ENCODE measurements at places on chromosomes 2 and 18.

- DNase-seq = no peak
Observed at GRCh38 chr2:109068811-109069210, 60.2 kb upstream of the SH3RF3 start.

DNA sequence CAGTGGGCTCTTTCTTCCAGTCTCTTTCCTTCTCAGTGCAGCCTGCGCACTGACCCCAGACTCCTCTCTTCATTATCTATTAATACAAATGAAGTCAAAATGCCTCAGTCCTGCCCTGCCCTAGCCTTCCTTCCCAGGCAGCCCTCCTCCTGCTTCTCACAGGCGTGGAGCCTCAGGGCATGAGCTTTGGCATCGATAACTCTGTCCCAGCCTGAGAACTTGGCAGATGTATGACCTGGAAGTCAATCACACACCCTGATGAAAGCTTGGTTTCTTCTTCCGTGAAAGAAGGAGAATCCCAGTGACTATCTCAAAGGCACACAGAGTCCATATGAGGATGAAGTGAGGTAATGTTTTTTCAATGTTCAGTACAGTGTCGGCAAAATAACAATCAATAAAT is 600.7 kb upstream of the ID2 start:
- no peak for DNase-seq

GRCh38 chr2:105649534-105649933 is 95.2 kb upstream of the NCK2 start:
- no peak for DNase-seq

DNA sequence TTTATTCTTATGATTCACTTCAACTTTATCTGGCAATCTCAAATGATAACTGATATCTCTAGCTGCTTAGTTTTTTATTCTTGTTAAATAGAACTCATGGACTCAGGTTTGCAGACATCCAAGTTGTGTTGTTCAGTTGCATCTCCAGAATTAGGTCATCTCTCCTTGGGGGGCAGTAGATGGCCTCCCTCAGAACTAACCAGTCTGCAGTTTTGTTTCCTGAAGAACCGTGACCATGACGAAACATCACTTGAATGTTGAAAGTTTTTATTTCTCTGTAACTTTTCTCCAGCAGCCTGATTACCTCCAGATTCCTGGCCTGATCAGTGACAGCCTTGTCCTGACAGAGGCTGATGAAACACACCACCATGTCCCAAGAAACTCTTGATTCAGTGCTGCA is 321.5 kb downstream of the GALNT13 start:
- no peak for DNase-seq

DNA sequence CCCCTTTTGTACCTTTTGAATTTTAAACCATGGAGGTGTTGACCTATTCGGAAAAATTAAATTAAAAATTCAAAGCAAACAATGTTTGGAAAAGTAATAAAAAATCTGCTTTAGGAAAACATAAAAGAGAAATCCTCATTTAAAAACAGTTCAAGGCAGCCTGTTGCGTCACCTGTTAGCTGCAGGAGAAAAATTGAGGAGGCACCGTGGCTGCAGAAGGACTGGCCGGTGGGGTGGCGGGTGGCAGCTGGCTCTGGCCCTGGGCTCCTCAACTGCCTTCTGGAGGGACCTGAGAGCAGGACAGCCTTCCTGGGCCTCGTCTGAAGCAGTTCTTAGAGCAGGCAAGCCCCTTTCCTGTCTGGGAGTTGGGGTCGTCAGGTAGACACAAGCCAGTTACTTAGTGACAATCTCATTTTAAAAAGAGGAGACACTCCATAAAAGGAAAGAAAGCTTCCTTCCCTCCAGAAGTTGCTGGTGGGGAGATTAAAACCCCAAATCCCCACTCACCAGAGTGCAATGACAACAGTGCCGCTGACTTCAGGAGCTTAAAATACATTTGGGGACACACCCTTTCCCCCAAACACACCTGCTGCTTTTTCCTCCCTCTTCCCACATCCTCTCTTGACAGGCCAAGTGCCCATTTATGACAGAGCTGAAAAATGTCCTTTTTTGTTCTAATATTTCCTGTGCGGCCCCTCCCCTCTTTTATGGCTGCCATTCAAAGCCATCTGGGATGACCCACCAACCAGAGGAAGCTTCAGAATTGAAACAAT is 9.7 kb downstream of the ZBTB7C start:
- DNase-seq = no peak

DNA sequence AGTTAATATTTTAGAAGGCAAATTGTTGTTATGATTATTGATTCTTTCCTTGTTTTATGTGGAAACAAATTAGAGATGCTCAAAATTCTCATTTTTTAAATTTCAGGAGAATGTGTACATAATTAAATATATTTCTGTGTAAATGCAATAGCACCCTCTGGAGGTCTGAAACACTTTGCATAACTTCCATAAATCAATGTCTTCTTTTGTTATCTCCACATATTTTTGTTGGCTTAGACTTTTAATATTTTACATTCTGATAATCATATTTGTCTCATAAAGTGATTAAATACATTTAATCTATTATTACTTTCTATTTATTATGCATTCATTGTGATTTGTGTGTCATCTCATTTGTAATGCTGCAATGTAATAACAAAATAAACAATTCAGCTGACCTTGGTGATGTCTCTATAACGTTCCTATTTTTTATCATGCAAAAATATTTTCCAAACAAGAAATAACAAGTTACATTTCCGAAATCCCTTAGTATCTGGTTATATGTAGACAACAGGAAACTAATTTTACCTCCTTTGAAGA is 201.8 kb upstream of the GALNT5 start:
- DNase-seq = no peak

DNA sequence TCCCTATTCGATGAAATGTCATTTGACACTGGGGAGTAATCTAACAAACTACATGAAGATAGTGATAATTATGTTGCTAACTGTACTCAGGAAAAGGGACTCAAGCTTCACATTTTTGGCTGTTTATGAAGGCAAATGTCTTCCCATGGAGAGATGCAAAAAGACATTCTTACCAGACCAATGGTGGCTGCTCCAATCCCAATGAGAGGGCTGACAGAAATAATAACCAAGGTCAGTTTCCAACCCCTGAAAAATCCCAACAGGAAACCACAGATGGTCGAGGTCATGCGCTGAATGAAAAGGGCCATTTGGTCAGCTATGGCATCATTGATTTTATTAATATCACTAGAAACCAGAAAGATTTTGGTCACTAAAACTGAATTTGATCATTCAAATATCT is 37.6 kb downstream of the ABCB11 start:
- DNase-seq = no peak

DNA sequence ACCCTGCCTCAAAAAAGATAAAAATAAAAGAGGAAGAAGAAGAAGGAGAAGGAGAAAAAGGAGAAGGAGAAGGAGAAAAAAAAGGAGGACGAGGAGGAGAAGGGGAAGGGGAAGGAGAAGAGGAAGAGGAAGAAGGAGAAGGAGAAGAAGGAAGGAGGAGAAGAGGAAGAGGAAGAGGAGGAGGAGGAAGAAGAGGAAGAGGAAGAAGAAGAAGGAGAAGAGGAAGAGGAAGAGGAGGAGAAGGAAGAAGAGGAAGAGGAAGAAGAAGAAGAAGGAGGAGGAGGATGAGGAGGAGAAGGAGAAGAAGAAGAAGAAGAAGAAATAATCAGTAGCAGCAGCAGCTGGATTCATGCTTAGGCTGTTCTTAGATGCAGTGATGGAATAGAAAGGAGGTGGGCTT is 159.7 kb downstream of the TFCP2L1 start:
- no peak for DNase-seq

DNA sequence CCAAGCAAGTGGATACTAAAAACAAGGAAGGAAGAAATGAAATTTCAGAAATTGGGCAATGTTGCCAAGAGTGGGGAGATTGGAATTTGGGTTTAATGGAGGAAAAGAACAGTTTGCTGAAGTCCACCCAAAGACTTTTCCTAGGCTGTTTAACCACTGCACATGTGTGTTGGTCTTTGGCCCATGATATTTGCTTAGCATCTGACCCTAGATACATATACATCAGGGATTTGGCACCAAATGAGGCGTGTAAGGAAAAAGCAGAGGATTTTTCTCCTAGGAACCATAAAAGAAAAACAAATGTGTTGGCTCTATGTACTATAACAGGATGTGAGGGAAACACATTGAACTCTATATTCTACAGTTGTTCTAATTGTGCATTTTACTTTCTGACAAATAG is 80.7 kb upstream of the CD28 start:
- DNase-seq = no peak

DNA sequence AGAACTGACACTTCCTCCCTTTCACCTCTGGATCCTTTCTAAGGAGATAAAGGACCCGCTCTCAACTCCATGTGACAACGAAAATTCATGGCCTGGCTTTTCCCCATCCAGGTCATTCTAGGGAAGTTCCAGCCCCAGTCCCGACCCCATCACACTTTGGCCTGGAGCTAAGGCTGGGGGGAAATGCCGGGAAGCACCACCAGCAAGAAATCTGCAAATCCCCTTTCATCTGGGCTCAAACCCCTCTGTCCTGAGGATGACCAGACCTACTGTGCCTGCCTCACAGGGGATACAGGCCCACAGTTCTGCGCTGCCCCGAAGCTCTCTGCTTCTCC is 1.3 kb downstream of the SIX2 start:
- no peak for DNase-seq

DNA sequence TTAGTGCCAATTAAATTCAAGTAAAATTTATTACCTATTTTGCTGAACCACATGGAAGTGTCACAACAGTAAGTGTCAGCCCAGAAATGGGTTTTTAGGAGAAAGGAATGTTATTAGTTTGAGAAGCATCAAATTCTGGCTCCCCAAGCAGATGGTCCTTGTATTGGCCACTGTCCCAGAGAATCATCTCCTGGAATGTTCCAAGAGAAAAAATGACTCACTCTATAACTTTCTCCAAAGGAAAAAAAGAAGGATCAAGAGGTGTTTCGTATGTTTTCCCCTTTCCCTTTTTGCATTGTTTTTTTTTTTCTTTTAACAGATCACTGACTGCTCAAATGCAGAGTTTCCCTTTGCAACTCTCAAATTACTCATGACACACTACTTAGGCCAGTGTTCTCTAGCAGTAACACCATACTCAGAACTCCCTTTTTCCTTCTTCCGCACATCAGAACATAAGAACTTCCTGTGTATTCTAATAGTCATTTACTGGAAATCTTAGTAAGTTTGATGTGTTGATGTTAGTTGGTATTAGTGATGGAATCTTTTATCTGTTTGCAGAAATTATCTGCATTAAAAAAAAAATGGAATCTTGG is 390.3 kb downstream of the GPD2 start:
- no peak for DNase-seq

DNA sequence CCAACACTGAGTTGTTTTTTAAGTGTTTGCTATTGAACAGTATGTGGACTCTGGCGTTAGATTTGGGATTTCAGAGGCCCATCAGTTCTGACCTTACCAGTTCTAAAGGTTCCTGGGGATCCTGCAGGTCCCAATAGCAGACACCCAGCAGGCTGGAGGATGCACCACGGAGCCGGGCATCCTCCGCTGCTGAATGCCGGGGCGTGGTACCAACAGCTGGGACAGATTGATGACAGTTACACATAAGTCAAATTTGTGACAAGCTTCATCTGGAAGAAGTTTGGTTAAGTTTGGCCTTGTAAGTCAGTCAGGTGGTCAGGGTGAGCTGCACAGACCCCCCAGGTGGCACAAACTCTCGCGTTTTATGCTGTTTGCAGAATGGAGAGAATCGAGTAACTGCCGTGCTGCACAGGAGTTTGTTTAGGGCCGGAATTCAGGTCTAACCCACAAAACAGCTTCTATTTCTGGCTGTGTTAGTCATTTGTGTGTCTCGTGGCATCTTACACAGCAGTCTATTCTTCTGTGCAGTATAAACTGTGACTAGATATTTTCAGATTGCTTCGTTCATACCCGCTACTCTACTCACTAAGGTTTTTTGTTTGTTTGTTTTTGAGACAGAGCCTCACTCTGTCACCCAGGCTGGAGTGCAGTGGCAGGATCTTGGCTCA is 19.2 kb downstream of the CTDP1 start:
- DNase-seq = no peak

DNA sequence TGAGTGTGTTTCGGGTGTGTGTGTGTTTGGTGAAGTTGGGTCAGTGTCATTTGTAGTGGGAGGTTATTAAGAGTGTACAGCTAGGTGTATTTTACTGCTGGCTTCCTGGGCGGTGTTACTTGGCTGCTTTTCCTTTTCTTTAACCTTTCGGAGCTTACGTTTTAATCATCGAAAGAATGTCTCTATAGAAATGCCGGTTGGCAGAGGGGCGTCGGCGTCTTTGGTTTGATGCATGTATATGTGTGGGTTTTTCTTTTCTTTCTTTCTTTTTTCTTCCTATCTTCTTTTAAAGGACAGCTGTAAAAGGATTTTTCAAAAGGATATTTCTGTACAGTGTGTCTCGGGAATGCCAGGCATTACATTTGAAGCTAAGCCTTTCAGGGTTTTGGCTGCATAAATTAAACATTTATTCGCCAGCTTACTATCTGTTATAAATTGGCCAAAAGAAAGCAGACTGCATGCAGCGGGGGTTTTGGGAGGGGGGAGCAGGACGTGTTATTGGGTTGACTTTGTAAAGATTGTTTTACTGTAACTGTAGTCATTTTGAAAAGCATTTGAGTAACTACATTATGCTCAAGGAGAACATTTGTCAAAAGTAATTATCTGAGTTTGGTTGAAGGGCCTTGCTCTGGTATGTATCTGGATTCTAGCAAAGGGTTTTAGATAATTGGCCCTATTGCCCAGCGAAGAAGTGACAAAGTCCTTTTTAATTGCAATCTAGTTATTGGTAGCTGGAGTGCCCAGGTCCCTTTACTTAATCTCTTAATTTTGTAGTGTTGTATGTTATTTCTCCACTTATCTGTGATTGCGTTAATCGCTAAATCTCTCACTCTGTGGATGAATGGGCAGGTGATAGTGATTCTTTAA is 1.6 kb downstream of the ASXL3 start:
- DNase-seq = no peak

DNA sequence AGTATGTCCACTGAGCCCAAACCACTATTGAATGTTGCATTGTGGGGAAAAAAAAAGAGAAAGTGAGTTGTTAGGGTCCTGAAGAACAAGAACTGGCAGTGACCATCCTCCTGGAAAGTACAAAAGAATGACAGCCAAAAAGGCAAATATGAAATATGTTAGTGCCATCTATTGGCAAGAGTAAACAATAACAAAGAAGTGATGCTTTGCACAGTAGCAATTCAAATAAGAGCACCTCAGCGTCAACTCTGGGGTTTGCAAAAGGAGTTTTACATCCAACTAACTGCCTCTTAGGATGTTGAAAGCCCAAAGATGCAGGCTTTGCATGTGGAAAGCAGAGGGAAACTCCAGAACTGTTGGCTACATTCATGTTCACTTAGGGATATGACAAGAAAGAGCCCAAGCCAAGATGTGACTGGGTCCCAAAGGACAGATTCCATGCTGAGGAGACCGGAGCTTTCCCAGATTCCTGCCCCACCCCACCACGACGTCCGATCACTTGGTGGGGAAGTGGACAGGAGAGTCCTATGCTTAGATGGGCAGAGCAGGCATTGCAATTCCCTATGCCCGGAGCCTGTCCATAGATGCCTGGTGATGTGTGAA is 15.6 kb downstream of the TRABD2A start:
- DNase-seq = no peak

GRCh38 chr2:10654069-10654468 is 35.7 kb downstream of the NOL10 start:
- no peak for DNase-seq

DNA sequence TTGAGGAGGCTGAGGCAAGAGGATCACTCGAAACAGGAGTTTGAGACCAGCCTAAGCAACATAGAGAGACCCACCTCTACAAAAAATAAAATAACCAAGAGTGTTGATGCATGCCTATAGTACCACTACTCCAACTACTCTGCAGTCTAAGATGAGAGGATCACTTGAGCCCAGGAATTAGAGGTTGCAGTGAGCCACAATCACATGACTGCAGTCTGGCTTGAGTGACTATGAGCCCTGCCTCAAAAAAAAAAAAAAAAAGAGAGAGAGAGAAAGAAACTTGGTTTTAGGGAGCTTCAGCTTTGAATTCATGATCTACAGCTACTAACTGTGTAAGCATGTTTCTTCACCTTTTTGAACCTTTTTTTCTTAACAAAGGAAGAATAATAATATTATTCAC is 119.9 kb downstream of the HNMT start:
- no peak for DNase-seq

All from upper lobe of right lung (tissue), 1 donor.